Fibroblast of lung (primary cell): ENCODE measurements at places on chromosomes 4 and X. TPM values are rescaled to one million over a fixed set of nuclear protein-coding genes. Genes with fewer than 3 reads are reported as not detected.

TMEM255A gene
- under 0.01 TPM in 2 replicates for total RNA-seq

POU4F2 gene
- not detected in 2 replicates for total RNA-seq

DNA sequence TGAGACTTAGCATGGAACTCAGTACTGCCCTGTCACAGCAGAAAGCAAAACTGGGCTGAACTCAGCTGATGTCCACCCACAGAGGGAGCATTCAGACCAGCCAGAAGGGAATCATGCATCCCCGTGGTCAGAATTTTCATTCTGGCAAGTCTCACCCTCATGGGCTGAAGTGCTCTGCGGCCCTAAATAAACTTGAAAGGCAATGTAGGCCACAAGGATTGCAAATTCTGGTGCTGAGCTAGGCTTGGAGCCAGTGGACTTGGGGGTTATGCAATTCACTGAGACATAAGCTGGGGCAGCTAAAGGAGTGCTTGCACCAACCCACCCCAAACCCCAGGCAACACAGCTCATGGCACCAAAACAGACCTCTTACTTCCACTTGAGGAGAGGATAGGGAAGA lies 494.1 kb downstream of the GABRG1 start:
- no peak overlapping the region for H3K4me3 ChIP-seq
- no peaks in the 10 kb centered on the region for H3K36me3 ChIP-seq
- no peaks in the 10 kb centered on the region for H3K4me1 ChIP-seq
- no peak overlapping the region for H3K27ac ChIP-seq

CENPVL1 gene
- not detected in 2 replicates for total RNA-seq

DNA sequence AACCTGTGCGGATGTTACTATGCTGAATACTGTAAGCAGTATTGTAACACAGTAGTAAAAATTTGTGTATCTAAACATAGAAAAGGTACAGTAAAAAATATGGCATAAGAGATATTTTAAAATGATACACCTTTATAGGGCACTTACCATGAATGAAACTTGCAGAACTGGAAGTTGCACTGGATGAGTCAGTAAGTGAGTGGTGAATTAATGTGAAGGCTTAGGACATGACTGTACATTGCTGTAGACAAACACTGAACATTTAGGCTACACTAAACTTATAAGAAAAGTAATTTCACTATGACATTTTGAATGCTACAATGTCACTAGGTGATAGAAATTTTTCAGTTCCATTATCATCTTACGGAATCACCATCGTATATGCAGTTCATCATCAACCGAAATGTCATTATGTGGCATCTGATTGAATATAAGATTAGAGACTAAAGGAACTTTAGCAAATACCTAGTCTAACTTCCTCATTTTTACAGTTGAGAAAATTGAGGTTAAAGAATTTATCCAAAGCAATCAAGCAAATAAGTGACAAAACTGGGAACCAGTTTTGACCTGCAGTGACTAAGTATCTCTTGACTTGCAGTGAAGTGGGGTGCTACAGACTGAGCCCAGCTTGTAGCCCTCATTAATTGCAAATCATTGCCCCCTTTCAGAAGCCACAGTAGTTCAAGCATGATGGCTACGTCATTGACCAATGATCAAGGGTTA lies 55.3 kb downstream of the EGF start:
- no peak overlapping the region for H3K4me3 ChIP-seq
- H3K36me3 ChIP-seq: no peaks in the 10 kb centered on the region
- no peaks in the 10 kb centered on the region for H3K4me1 ChIP-seq
- H3K27ac ChIP-seq: no peak overlapping the region
- H3K27me3 ChIP-seq: no peaks in the 10 kb centered on the region
